GM13977 (cell line): ENCODE measurements at places on chromosomes 2 and 18.
A peak's percentile ranks its signal among the peaks of the same experiment; 100 is the strongest.

- no peak for DNase-seq
These were observed 90.3 kb upstream of the TFPI start for GRCh38 chr2:187644486-187644885.

DNA sequence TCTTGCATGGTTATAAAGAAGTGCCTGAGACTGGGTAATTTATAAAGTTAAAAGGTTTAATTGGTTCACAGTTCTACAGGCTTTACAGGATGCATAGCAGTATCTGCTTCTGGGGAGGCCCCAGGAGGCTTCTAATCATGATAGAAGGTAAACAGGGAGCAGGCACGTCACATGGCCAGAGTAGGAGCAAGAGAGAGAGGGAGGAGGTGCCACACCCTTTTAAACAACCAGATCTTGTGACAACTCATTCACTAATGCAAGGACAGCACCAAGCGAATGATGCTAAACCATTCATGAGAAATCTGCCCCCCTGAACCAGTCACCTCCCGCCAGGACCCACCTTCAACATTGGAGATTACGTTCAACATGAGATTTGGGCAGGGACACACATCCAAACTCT is 141.1 kb downstream of the EN1 start:
- DNase-seq = no peak

- DNase-seq = no peak
These were observed 120.1 kb downstream of the ANTXR1 start for GRCh38 chr2:69132960-69133590.

- DNase-seq = no peak
These were observed 12.7 kb upstream of the MAPRE2 start for GRCh38 chr18:35028536-35028935.

DNA sequence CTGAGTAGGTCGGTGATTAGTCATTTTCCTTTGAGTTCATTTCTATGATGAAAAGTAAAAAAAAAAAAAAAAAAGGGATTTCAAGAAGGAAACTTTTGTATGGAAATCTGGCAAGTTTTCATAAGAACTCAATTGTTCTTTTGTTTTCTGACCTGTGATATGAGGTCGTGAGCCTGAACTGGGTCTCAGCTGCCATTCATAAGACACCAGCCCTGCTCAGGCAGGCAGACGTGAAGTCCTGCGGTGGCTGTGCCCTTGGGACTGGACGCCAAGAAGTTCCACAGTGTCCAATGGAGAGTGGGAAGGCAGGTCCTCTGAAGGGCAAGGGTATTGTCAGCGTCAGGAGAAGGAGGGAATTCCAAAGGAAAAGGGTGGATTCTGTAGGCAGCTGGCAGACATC is 183.9 kb downstream of the NCK2 start:
- DNase-seq = no peak

DNA sequence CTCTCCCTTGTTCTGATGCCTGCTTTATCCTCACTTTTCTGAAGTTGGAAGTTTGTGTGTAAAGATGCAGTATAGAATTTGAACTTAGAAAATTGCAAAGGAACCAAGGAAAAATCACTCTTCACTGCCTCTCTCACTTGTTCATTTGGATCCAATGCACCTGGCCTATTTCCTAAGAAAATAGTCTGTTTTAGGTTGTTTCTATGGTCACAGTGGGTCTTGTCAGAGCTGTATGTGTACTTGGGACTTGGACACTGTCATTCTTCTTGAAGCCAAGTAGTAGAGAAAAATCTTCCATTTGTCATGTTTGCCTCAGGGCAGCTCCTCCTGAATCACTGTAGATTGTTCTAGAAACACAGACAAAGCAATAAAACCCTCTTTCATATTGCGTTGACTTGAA is 80.3 kb upstream of the SESTD1 start:
- no peak for DNase-seq

GRCh38 chr2:65022189-65022588 is 33.0 kb downstream of the SLC1A4 start:
- DNase-seq = no peak

- DNase-seq = no peak
These were observed 94.6 kb downstream of the NYAP2 start for GRCh38 chr2:225494100-225494459.

GRCh38 chr18:54223568-54224241 is 764 bp downstream of the MBD2 start:
- peak; percentile 20 for DNase-seq

DNA sequence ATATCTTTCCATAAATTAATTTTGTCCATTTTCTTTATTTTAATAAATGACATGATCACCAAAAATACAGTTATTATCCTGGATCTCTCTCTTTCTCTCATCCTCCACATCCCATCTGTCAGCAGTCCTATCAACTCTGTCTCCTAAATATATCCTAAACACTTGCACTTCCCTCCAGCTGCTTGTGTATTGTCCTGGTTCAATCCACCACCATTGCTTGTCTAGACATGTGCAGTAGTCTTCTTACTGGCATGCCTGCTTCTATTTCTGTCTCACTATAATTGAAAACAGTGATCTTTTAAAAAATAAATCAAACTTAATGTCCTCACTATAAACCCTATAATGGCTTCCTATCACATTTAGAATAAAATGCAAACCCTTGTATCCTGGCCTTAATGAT is 2168.6 kb upstream of the PIK3C3 start:
- no peak for DNase-seq

DNA sequence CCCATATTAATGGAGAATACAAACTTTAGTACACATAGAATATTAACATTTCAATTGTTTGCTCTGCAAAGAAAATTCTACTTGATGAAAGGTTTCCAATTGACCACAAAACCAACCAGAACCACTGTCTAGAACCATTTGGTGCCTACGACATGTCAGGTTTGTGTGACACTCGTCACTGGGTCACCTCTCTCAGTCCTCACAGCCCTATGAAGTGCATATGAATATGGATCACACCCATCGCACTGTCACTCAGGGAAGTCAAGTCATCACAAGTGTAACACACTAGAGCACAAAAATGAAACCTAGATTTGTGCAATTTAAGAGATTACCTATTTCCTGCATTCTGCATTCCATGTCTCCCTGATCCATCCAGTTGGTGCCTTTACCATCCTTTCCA is 43.7 kb downstream of the PTPN2 start:
- DNase-seq = no peak

DNA sequence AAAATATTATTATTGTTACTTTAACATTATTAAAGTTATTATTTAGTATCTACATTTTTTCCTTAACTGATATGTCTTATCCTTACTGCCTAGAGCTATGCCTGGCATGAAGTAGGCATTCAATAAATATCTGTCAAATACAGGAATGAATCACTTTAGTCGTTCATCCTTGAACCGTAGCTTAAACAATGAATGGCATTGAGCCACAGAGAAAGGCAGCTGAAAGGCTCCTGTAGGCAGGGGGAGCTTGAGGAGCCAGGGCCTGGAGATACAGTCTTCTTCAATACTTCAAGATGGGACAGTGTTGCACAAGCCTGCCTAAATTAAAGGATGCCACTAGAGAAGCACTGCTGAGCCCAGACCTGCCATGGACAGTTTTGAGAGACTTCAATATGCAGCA is 22.5 kb downstream of the CYRIA start:
- no peak for DNase-seq

- DNase-seq = no peak
These were observed 31.0 kb downstream of the GLI2 start for GRCh38 chr2:120766470-120767351.

GRCh38 chr18:45573514-45573913 is 41.8 kb upstream of the SLC14A2 start:
- no peak for DNase-seq

GRCh38 chr2:173280853-173281252 is 73.8 kb upstream of the CDCA7 start:
- DNase-seq = no peak

DNA sequence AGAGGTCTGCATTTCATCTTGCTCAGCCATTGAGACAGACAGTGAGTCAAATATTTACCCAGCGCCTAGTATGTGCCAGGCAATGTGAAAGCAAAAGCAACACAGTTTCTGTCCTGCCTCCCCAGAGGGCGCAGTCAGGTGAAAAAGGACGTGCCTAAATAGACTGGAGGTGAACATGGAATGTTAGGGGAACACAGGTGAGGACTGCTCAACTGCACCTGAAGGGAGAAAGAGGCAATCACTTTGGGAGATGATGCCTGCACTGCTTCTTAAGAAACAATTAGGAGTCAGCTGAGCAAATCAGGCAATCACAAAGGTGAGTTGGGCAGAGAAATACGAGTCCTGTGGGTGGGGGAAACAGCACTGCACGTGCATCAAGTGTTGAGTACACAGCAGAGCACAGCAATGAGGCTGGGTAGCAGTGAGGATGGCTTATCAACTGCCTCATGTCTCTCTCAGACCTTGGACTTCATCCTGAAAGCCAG is 218.3 kb upstream of the SMAD7 start:
- DNase-seq = peak; percentile 6

DNA sequence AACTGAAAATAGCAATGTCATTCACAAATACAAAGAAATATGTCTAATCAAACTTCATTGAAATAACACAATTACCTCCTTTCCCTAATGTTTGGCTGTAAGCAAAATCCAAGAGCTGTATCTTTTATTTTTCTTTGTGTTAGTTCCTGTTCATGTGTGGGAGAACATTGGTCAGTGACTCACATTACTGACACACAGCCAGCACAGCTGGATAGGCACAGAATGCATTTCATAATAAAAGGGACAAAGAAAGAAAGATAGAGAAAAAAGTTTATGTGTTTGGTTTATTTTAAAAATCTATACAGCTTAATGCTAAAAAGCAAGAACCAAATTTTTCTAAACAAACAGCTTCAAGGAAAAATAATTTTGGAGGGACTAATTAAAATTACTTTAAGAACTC is 185.6 kb upstream of the COL3A1 start:
- no peak for DNase-seq

GRCh38 chr2:134714228-134714627 is 4.6 kb downstream of the TMEM163 start:
- DNase-seq = no peak

GRCh38 chr2:168594778-168595177 is 138.7 kb downstream of the CERS6 start:
- peak; percentile 26 for DNase-seq

DNA sequence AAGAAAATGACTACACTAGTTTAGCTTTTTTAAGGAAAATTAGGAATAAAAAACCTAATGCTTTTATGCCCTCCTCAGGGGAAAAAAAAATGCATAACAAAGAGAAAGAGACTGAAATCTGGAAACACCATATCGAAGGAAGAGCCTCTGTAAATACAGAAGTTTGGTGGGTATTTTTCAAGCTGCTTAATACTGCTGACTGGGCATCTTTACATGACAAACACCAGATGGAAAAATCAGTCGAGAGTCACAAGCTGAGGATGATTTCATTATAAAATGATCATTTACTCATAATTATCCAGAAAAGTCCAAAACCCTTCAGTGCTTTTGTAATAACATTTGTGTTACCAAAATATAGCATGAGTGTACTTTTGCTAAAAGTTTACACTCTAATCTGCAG is 1600.7 kb upstream of the ACVR2A start:
- DNase-seq = no peak

DNA sequence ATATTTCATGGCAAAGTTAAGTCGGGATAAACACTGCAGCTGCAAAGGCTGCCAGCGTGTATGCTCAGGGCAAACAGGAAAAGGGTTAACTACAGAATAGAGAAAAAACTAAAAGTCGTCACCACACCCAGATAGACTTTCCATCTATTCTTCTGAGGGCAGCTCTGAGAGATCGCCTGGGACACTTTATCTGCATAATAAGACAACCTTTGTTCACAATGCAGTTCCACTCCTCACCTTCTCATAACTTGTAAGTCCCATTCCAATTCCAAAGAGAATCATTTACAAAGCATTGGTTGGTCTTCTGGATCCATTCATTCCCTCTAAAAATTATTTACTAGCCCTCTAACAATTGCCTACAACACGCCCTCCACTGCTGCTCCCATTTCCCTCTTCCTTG is 437.4 kb downstream of the RND3 start:
- DNase-seq = no peak

- no peak for DNase-seq
These were observed 190.1 kb downstream of the KLHL29 start for GRCh38 chr2:23574919-23575654.

- DNase-seq = no peak
These were observed 425.1 kb downstream of the RND3 start for GRCh38 chr2:150062416-150062815.

- peak; percentile 34 for DNase-seq
These were observed 16.4 kb downstream of the TCF23 start for GRCh38 chr2:27164960-27165763.

GRCh38 chr18:62954366-62954765 is 239.0 kb downstream of the PHLPP1 start:
- DNase-seq = no peak

GRCh38 chr2:12796657-12797056 is 79.9 kb downstream of the TRIB2 start:
- DNase-seq = no peak

GRCh38 chr2:239688840-239689239 is 288.0 kb upstream of the HDAC4 start:
- no peak for DNase-seq

GRCh38 chr2:238562446-238562845 is 135.7 kb downstream of the ASB1 start:
- DNase-seq = no peak

DNA sequence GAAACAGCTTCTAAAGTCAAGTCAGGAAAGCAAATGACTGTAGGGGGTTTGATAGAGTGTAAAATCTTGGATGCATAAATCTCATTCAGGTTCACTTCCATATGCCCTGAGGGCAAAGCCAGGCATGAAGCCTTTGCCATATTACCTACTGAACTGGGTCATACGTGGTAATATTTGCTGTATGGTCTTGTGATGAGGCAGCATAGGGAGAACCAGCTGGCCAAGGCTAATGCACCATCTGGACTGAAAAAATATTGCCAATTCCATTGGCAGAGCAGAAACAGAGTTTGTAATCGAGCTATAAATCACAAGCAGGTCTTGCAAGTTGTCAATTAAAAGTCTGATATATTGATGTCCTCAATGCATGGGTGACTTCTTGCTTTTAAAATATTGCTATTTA is 243.8 kb downstream of the ERBB4 start:
- no peak for DNase-seq

DNA sequence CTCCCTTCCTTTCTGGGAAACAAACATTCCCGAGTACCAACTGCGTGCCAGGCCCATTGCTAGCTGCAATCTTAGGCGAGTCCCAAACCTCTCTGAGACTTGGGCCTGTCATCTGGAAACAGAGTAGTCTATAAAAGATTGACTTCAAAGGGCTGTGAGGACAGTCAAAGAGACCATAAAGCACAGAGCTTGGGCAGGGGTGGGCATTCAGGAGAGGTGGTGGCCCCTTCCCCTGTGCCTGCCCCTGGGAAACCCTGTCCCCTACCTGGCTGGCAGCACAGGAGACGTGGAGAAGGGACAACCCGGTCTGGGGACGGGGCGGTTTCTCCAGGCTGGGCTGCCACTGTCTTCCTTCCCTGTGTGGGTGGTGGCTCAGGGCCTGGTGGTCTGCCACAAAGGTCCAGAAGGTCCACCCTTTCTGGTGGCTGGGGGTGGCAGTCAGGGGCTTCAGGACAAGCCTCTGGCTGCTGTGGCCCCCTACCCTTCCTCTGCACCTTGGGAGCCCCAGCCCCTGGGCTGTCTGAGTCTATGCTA is 33.9 kb upstream of the FOSL2 start:
- DNase-seq = no peak
